ENCODE measurements at places on chromosomes 11 and 22.

DNA sequence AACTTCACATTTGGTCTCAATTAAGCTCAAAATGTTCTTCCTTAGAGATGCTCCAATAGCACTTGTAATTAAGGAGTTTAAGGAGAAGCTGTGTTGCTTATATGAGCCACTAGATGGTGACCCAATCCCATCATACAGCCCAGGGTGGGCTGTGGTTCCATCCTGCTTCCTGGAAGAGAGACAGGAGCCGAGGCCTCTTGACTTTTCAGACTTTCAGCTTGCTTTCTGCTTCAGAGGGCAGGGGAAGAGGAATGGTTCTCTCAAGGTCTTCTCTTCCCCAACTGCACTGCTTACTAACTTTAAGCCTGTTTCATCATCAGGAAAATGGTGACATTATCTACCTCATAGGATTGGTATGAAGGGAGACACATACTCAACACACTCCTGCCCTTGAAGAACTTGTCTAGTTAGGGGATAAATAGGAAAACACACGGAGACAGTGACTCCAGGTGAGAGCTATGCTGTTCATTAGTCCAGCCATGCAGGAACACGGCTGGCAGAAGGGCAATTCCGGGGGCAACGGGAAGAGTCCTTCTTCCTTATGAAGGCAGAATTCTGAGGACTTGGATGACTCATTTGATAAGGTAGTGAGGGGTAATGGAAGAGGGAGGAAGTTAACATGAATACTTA is 20.1 kb downstream of the TMEM218 start:
- peak; percentile 24 for DNase-seq

DNA sequence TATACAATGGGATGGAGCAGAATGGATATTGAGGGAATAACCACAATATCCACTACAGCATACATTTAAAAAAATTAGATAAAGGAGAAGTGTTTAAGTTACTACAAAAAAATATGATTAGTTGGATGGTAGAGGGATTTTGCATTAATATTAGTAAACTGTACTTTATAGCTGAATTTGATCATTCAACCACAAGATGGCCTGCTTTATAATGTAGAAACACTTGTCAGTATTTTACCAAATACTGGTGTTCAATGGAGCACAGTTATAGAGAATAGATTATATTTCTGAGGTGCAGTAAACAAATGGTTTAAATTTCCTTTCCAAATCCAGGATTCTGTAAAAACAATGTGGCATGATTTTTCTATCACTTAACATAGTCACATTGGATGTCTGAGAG is 818.8 kb upstream of the CHORDC1 start:
- no peak for DNase-seq

DNA sequence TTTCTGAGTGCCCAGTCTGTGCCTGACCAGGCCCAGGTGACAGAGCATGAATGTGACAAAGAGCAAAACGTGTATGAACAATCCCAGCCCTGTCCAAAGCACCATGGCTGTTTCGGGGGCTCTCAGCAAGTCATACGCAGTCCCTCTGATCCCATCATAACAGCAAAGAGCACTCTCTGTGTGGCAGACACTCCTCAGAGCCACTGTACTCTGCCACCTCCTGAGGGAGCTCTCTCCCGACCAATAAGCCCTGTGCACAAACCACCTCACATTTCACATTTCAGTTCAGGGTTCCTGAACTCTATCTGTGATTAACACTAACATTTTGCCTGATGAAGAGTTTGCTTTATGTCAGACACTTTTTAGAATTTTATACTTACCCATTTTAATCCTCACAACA is 6.6 kb downstream of the DGCR2 start:
- peak; percentile 25 for DNase-seq

DNA sequence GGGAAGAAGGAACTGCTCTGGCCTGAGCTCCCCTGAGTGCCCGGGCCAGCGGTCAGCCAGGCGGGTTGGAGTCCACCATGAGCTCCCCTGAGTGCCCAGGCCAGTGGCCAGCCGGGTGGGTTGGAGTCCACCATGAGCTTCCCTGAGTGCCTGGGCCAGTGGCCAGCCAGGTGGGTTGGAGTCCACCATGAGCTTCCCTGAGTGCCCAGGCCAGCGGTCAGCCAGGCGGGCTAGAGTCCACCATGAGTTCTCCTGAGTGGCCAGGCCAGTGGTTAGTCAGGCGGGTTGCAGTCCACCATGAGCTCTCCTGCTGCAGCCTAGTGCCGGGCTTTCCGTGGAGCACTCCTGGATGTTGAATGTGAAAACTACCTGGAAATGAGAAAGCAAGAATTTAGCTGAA is 844.0 kb downstream of the TBC1D22A start:
- DNase-seq = no peak

DNA sequence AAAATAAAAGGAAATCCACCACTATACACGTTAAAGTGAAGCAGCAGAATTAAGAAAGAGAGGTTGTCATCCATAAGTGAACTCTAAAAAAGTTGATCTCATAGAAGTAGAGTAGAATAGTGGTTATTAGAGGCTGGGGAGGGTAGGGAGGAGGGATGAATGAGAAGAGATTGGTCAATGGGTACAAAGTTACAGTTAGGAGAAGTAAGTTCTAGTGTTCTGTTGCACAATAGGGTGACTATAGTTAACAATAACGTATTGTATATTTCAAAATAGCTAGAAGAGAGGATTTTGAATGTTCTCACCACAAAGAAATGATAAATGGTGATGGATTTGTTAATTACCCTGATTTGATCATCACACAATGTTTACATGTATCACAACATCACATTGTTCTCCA is 72.0 kb downstream of the CD82 start:
- DNase-seq = no peak

DNA sequence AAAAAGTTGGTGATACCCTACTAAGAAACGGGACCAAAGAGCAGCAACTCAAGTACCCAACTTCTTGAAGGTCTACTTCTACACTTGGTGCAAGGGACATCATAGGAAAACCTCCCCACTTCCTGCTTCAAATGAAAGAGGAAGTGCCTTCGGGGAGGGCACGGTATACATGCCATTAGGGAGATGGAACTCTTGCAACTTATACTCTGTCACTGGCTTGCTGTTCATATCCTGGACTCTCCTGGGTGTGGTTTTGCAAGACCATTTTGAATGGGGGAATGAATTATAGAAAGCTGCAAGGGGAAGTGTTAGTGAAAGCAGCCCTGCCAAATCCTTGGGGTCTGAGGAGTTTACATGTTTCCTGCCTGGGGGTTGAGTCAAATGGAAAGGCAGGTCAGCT is 41.9 kb downstream of the CSNK2A3 start:
- peak; percentile 4 for DNase-seq

DNA sequence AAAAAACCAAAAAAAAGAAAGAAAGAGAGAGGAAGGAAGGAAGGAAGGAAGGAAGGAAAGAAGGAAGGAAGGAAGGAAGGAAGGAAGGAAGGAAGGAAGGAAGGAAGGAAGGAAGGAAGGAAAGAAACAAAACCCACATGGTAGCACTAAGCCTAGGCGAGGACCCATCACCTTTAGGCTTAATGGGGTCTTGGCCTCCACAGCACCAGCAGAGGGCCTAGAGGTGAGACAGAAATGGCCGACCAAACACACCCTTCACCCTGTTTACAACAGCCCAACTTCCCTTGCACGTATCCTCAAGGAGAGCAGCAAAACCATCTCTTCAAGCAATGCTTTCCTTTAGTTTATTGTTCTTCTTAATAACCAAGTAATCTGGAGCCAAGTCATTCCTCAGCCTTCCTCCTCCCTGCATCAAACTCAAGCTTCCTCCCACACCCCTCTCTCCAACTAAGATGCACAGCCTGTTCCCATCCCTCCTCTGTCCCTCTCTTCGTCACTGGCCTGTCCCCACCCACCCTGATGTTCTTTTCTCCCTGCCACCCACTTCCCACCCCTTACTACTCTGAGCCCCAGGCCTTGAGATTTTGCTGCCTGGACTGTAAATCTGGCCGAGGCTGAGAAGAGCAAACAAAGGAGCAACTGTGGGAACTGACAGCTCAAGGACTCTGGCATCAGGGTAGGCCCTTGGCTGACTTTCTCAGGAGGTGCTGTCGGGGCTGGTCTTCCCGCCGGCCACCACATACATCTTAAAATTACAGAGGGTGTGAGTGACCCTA is 26.0 kb downstream of the POU2AF1 start:
- no peak for DNase-seq

DNA sequence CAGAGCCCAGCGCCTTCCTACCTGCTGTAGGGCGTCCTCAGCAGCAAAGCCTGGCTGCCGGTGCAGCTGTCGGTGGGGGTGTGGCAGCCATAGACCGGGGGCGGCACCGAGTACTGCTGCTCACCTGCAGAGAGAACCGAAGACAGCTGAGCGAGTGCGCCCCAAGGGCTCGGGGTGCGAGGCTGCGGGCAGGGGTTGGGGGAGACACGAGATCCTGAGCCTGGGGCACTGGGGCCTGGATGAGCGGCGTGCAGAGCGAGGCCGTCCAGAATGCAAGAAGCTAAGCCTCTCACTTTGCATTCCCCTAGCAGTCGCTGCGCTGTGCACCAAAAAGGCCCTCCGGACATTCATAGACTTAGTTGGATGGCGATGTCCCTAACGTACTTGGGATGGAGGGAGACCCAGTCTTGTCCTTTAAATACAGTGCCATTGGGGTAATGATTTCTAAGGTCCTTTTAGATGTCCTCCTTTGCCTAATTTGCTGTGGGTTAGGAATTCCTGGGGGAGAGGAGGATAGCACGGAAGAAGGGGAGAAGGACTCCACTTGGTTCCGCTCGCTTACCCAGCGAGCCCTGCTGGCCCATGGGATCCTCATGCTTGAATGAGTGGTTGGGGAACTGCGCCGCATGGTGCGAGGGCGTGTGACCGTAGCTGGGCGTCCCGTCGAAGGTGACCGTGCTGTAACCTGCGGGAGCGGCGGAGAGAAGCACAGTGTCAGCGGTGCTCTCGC is 7.2 kb downstream of the WT1 start:
- DNase-seq = no peak

DNA sequence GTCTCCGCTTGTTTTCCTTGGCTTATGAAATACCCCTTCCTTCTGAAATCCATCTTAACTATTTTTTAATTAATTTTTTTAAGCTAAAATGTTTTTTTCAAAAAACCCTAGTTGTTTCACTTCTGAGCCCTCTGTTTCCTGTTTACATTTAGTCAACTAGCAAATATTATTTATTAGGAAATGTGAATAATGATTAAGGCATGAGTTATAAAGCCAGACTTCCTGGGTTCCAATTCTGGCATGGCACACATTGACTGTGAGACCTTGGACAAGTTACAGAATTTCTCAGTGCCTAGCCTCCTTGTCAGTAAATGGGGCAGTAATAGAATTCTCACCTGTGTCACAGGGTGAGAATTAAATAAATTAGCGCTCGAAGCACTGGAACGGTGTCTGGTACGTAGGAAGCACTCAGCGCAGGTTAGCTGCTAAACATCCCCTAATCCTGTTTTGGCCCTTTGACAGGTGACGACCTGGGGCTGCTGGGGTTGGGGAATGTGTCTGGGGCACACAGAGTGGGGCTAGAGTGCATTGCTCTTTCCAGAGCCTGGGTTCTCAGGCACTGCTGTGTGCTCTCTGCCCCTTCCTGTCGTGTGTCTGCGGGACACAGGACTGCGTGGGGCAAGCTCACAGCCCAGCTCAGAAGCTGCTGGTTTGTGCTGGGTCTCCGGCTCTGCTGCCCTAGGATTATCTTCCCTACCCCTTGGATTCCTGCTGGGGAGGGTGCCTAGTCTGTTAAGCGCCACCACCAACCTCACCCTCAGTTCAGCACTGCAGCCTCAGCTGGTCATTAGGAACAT is 13.1 kb downstream of the PANX1 start:
- DNase-seq = no peak

GRCh38 chr11:14916403-14916802 is 24.4 kb upstream of the CYP2R1 start:
- DNase-seq = no peak

DNA sequence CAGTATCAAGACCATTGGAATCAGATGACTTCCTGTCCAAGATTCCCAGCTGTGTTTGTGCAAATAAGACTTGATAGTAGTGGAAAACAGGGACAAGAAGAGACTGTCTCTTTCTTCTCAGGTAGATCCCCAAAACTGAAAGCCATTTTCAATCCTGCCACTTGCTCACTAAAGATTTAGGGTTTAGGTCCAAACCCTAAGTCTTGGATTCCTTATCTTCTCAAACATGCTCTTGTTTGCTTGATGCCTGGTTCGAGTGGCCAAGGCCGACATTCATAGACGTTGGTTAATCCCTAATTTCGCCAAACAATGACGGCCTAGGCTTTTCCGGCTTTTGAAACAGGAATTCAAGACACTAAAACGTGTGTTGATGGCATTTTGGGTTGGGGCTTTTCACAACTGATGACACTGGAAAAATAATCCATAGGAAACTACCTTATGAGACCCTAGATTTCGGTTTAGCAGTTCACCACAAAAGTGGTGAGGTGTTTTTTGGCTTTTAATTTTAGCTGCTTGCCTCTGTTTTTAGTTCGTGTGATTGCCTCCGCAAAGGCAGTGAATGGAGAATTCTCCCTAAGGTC is 1.0 kb upstream of the GTPBP1 start:
- DNase-seq = no peak

GRCh38 chr11:87421422-87421821 is 383.7 kb downstream of the TMEM135 start:
- peak; percentile 51 for DNase-seq

DNA sequence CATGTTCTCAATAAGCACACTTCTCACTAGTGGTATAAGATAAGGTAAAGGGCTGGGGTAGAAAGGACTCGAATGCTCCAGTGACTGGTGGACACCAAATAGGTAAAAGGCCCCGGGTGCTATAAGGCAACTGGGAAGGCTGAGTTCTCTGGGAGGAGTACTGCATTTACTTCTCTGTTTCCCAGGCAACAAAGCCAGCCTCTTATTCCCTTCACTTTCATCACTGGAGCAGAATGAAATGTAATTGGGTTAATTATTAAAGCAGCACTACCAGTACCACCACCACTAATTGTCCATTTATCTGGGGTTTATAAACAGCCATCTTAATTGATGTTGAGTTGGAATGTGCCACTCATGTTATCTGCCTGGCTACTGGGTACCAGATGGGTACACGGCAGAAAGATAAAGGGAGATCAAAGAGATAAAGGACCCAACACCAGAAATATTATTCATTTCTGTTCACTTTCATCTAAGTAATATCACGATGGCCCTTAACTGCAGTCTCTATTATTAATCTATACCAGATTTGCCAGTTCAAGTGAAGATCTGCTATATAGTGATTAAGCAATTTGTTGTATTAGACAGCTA is 94.4 kb upstream of the CHRM4 start:
- no peak for DNase-seq

DNA sequence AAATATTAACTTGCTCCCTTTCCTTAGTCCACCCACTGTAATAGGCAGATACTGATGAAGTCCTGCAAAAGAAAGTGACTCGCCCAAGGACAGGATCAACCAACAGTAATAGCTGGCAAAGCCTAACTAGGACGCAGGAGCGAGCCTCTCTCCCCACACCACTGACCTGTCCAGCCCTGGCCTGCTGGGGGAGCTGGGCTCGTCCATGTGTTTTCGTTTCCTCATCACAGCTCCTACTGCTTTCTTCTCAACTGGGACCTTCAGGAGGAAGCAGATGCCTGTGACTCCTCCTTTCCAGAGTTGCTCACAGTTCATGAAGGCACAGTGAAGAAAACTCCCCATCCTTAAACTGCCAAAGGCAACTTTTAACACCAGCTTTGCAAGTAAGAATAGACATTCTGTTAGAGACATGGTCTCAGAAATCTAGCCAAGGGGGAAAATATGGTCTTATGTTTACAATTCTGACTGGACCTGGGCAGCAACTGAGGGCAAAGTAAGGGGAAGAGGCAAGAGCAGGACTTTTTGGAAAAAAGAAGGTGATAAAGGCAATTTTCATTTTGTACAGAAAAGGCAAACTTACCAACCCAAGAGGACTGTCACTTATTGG is 11.6 kb upstream of the GPHA2 start:
- DNase-seq = no peak

GRCh38 chr22:20022978-20023613 is 2.2 kb downstream of the TANGO2 start:
- no peak for DNase-seq

GRCh38 chr11:77167111-77167626 is 39.1 kb downstream of the MYO7A start:
- no peak for DNase-seq
